ENCODE measurements at places on chromosomes 5 and 9. TPM values are rescaled to one million over a fixed set of nuclear protein-coding genes. Genes with fewer than 3 reads are reported as not detected.

GRCh38 chr5:73443829-73444498, 4.6 kb downstream of the FOXD1 start:
- no peak for DNase-seq

The TEX48 gene
- not detected for total RNA-seq

DNA sequence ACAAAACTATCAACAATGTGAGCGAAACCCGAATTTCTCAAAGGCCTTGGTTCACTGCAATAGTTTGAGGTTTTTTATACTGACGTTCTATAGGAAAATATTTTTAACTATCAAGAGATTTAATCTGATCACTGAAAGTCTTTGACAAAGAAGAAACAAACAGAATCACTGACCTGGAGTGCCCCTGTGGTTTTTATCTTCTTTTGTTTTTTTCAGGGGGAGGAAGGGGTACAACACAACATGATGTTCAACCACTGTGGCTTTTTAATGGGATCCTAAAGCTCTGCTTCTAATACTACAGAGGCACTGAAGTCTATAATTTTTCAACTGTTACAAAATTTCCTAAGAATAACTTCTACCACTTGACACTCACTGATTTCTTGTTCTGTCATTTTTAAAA, 185.9 kb downstream of the AP3B1 start:
- DNase-seq = no peak

- DNase-seq = no peak
Observed at GRCh38 chr5:88536146-88536545, 267.5 kb upstream of the TMEM161B start.

DNA sequence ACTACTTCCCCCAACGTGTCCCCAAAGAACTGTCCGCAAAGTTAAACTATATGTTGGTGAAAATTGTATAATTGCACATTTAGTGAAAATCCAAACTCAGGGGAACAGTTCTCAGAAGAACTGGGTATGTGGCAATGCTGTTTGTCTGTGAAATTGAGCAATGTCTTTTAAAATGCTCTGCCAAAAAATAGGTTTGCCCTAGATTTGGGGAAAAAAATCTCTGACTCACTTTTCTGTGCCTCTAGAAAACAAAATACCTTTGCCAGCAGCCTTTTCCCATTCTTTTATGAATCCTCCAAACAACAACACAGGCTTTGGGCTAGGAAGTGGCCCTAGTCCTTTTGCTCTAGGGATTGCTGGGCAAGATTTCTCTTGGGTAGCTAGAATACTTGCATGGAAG, 37.4 kb upstream of the ZNF608 start:
- no peak for DNase-seq

The ANKRD31 gene
- 0.13 TPM for total RNA-seq

- no peak for DNase-seq
Observed at GRCh38 chr9:35522700-35523099, 32.8 kb downstream of the RUSC2 start.

GRCh38 chr5:147819261-147819770, 12.2 kb downstream of the SPINK1 start:
- no peak for DNase-seq

DNA sequence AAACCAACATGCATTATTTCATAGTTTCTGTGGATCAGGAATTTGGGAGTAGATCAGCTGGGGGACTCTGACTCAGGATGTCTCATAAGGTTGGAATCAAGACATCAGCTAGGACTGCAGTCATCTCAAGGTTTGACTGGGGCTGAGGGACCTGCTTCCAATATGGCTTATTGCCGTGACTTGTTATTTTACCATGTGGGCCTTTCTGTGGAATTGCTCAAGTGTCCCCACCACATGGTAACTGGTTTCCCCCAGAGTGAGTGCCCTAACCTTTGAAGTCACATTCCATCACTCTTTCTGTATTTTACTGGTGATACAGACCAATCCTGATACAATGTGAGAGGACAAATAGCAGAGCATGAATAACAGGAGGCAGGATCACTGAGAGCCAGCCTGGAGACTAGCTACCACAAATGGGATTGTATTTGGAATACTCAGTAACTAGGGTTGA, 70.2 kb upstream of the ELL2 start:
- DNase-seq = no peak

The OLFM1 gene
- 8.6 TPM for total RNA-seq

DNA sequence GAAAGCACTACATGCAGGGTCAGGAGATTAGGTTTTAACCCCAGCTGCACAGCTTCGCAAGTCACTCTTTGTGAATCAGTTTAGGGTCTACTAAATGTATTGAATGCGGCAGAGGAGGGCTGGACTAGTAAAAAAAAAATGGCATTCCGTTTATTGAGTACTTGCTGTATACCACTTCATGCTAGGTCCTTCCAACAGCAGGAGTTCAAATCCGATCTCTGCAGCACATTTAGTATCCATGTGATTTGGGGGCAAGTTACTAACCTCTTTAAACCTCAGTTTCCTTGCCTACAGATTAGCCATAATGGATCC, 204.4 kb downstream of the SNCAIP start:
- DNase-seq = no peak

GRCh38 chr5:15376803-15377202, 123.2 kb upstream of the FBXL7 start:
- no peak for DNase-seq

DNA sequence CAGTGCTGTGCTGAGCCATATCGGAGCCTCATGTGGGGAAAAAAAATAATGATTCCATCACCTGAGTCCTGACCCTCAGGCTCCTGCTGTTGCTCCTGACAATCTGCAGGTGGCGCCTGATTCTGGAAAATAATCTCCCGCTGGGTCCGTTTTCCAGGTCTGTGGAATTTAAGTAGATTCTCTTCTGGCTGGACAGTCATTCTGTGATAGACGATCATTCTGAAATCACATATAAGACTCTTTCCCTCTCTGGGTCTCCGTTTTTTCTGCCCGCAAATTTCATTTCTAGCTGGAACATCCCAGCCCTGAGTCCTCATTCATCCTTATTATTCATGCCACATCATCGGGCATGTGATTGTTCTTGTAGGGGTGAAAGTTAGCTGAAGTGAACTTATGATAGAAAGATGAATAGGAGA, 22.1 kb upstream of the STXBP1 start:
- no peak for DNase-seq

- no peak for DNase-seq
Observed at GRCh38 chr5:109028608-109029299, 281.1 kb downstream of the FER start.

GRCh38 chr5:32298059-32298415, 14.7 kb downstream of the MTMR12 start:
- DNase-seq = no peak

The LCN9 gene
- not detected for total RNA-seq

- no peak for DNase-seq
Observed at GRCh38 chr5:2848619-2849018, 97.1 kb upstream of the IRX2 start.

DNA sequence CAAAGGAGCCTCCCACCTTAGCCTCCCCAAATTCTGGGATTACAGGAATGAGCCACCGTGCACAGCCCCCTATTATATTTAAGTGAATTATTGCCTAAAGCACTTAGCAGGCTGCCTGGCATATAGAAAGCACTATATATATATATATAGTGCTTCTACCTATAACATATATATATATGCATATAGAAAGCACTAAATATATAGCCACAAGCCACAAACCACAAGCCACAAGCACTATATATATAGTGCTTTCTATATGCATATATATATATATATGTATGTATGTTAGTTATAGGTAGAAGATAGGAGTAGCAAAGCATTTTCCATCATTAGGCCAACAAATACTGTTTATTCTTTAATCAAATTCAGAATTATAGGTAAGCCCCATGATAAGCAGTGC, 185.8 kb downstream of the CWC27 start:
- DNase-seq = no peak

The ANKRD55 gene
- total RNA-seq = not detected

DNA sequence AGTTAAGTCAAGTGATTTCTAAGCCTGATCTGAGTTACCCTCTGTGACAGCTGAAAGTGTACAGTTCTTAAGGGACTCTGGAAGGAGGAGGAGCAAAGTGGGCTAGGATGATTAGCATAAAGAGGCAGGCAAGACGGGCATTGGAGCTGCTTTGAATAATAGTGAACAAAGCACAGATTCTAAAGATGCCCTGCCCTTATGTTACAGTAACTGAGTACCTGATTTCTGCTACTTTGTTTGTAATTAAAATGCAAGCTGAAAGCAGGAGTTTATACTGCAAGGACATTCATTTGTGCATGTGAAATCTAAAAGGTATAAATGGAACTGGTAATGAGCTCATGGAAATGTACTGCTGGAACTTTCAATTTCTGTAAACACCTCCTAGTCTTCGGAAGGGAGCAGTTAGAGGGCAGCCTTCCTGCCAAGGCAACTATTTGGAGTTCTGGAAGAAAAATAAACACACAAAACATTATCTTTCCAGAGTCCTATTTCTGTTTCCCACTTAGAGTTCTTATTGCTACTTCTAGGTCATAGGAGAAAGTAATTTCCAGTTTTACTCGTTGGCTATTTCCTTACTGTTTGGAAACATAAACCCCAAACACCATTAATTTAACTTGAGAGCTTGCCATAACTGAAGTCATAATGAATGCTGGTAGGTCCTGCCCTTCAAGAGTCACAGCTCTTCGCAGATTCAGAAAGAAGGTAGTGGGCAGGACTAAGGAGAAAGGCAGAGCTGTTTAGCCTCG, at the start of gene RANBP3L:
Gene RANBP3L, minus strand, starts transcription at position 45 of the 746 bp plus-strand sequence. CDS start 486 bp downstream, outside the sequence.
- no peak for DNase-seq

The ABLIM3 gene
- total RNA-seq = 118 TPM

- no peak for DNase-seq
Observed at GRCh38 chr5:126004636-126005035, 418.6 kb upstream of the GRAMD2B start.

The TNFSF8 gene
- 0.86 TPM for total RNA-seq

GRCh38 chr5:53183880-53184279, 74.3 kb upstream of the MOCS2 start:
- DNase-seq = no peak

DNA sequence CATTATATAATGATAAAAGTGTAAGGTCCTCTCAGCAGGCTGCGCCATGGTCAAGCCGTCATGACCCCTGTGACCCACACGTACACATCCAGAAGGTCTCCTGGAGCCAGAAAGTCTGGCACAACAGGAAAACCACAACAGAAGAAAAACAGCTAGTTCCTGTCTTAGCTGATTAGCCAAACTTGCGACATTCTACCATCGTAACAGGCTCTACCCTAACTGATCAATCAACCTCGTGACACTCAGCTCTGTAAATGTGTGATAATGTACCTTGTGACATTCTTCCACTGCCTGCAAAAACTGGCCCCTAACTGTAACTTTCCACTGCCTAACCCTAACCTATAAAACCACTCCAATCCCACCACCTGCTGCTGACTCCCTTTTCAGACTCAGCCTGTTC, 316.4 kb upstream of the TUSC1 start:
- DNase-seq = no peak

DNA sequence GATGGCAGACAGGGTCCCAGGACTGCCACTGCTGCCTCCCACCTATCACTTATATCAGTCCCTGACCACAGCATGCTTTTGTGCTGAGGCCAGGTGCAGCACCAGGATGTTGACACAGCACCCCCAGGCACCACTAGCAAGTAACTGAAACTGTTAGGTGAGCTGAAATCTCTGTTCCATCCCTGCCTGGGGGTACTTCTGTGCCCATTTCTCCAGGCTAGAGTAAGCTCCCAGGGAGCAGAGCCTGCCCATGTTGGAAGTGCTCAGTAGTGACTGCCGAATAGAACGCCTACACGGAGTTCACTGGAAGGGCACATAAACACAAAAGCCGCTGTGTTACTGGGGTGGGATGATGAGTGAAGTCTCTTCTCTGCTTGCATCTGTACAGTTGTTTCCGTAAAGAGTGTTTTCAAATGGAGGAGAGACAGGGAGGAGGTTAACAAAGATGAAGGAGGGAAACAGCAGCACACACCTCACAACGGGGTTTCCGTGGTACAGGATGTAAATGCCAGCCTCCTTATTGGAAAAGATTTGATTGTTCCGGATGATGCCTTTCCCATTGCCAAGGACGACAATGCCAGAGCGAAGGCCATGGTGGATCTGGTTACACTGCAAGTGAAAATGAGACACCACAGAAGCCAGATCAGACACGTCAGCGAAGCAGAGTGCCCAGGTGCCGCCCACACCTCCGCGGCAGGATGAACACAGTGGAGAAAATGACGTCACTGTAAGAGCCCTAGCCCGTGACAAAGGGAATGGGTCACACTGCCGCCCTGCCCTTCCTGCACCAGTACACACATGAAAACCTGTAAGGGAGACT, 43.1 kb downstream of the POLR1E start:
- DNase-seq = no peak

DNA sequence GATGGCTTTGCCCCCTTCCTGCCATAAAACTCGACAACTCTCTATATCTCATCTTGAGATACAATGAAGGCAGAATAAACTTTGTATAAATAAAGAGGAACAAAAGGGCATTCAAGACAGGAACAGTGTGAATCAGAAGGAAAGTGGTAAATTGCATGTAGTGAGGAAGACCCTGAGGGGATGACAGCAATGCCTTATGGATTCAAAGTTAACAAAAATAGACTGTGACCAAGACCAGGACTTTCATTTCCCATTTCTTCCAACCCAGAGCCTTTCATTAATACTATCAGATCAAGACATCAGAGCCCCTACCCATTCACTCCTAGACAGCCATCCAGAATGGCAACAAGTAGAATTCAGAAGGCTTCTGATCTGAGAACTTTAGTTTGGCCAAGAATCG, 46.4 kb upstream of the ZNF462 start:
- DNase-seq = no peak

GRCh38 chr9:7961076-7961475, 161.5 kb upstream of the DMAC1 start:
- DNase-seq = no peak

- DNase-seq = no peak
Observed at GRCh38 chr5:50965654-50966375, 299.4 kb downstream of the PARP8 start.

The HBEGF gene
- total RNA-seq = 73.9 TPM

GRCh38 chr5:1235379-1235778, 10.2 kb downstream of the SLC6A18 start:
- DNase-seq = no peak

DNA sequence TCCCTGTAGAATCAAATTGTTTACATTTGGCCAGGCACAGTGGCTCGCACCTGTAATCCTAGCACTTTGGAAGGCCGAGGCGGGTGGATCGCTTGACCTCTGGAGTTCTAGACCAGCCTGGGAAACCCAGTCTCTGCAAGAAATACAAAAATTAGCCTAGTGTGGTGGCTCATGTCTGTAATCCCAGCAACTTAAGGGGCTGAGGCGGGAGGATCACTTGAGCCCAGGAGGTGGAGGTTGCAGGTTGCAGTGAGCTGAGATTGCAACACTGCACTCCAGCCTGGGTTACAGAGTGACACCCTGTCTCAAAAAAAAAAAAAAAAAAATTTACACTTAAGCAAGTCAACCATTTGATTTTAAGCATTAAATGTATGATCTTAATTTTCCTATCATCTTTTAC, 17.5 kb upstream of the IQGAP2 start:
- no peak for DNase-seq

The DMGDH gene
- 0.86 TPM for total RNA-seq
